ENCODE measurements at places on chromosomes 1 and 21.

DNA sequence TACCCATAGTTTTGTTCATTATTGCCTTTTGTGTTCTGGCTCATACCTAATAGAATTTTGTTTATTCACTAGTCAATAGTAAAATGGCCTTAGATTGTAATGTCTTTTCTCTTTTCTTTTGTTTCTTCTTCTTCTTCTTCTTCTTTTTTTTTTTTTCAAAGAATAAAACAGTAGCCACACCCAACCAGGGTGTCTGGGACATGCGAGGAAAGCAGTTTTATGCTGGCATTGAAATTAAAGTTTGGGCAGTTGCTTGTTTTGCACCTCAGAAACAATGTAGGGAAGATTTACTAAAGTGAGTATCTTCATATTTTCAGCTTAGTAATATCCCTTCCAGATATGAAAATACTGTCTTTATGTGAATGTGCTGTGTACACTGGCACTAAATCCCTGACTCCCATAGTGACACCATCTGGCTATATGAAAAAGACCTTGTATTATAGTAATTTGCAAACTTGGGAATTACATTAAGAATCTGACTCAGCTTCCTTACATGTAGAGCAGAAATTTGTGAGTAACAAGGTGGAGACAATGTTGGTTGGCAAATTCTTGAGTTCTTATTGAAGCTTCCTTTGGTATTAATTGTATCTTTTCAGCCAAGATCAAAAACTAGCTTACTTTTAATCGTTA lies 24.6 kb downstream of the AGO4 start:
- no peak for DNase-seq

- no peak for DNase-seq
These were observed at the start of gene FGR for GRCh38 chr1:27634985-27635367. Gene FGR (minus strand): TSS chr1:27635185. CDS start chr1:27623916, 11,269 bp downstream.

- no peak for DNase-seq
These were observed 50.5 kb downstream of the RASSF5 start for GRCh38 chr1:206557636-206558473.

GRCh38 chr1:4690951-4691675 lies 36.7 kb downstream of the AJAP1 start:
- DNase-seq = no peak

GRCh38 chr21:44375281-44375651 lies 21.8 kb downstream of the TRPM2 start:
- DNase-seq = no peak

- no peak for DNase-seq
These were observed 137.8 kb downstream of the PTPRC start for GRCh38 chr1:198776602-198777029.

- no peak for DNase-seq
These were observed 2.9 kb upstream of the CRABP2 start for GRCh38 chr1:156708218-156708661.

DNA sequence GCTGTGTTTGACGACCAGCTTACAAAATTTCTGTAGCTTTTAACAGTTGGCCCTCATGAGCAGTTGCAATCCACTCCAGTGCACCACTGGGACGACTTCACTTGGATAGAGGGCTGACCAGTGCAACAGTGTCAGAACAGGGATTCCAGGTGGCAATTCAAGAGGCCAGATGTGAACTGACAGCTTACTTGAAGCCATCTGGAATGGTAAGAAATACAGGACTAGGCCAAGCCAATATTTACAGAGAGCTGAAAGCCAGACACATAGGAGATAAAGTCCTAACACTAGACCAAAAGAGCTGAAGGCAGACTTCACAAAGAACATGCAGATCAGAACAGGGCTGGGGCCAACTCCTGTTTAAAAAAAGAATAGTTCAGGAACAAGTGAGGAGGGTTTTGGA lies 93.5 kb upstream of the NFIA start:
- no peak for DNase-seq

Data from naive thymus-derived CD4-positive, alpha-beta T cell (primary cell).